ENCODE measurements at places on chromosomes 6 and 20. TPM values are rescaled to one million over a fixed set of nuclear protein-coding genes. Genes with fewer than 3 reads are reported as not detected.

COL21A1 gene
- 1.2 TPM for total RNA-seq

CCN5 gene
- 81.7 TPM for total RNA-seq

HSPA12B gene
- 9.0 TPM for total RNA-seq

PPP1R3D gene
- 8.2 TPM for total RNA-seq

TPD52L1 gene
- 150 TPM for total RNA-seq

RNF114 gene
- total RNA-seq = 160 TPM

WFDC10B gene
- total RNA-seq = not detected

SERINC3 gene
- total RNA-seq = 118 TPM
